GM10248 (cell line): ENCODE measurements at places on chromosomes 12 and 14.
A peak's percentile ranks its signal among the peaks of the same experiment; 100 is the strongest.

DNA sequence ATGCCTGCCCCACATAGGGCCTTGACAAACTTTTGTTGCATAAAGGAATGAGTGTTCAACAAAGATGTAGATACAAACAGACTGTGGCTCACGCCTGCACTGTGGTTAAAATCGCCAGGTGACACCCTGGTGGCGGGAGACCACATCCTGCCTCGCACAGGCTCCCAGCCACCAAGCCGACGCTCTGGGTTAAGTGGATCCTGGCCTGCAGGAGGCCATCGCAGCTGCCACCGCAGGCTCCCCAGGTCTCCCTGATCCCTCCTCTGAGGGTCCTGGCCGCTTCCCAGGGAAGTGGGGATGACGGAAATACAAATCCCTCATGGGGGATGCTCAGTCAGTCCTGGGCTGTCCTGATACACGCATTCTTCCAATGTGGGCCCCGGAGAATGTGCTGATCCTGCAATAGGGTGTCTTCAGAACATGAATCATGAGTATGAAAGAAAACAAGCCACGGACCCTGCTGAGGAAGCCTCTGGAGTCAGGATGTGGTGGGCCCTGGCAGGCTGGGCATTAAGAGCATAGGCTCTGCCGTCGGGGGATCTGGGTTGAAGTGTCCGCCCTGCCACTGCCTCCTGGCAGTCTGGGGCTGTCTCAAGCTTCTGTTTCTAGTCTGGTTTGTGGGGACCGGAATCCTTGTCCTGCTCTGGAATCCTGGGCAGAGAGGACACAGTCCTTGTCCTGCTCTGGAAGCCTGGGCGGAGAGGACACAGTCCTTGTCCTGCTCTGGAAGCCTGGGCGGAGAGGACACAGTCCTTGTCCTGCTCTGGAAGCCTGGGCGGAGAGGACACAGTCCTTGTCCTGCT, 53.5 kb upstream of the BEGAIN start:
- peak; percentile 66 for DNase-seq

DNA sequence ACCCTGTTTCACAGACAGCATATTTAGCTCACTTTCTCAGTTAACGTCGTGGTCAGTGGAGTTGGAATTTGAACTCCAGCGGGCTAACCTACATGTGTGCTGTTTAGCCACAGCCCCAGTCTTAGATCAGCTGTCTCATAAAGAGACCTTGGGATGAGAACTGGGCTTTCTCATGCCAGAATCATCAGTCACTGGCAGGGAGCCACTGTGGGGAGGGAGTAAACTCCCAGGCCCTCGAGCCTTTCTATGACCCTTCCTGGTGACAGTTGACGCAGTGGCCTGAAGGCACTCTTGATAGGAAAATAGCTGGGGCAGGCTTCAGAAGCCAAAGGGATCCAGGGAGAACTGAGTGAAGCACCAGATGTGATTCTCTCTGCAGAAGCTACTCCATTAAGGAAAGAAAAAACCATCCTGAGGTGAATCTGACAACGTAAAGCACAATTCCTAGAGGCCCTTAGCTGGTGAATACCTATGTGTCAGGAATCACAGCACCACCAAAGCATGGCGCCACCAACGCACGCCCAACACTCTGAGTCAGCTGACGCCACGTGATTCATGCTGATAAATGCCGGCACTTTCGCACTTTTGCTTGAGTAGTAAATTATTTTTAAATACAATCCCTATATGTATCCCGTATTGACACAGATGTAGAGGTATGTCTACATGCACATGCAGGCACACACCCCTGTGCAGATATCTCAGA, 279.6 kb upstream of the TMEM132C start:
- no peak for DNase-seq

- no peak for DNase-seq
Observed at GRCh38 chr14:105152794-105153241, 15.8 kb downstream of the JAG2 start.

DNA sequence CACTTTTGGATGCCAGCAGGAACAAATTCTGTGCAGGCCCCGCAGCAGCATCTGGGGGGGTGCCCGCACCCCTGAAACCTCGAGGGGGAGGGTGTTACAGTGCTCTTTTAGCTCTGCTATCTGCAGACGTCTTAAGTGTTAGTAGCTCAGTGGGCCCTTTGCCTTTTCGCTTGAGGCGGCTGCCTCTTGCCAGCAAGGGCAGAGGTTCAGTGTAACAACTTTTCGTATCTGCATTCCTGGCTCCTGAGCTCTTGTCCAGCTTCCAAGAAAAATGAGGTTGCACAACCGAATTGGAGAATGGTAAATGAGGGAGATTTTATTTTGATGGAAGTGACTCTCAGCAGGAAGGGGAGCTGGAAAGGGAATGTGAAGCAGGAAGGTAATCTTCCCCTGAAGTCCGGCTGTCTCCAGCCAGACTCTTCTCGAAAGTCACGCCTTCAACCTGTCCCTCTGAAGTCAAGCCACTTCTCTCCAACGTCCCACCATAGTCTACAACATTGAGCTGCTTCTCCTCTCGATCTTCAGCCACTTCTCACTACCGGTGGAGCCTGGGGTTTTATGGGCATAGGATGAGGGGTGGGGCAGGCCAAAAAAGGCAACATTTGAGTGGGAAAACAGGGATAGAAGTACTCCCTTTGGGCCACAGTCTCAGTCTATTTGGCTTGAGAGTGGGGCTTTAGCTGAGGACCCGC, 17.8 kb downstream of the TAS2R50 start:
- DNase-seq: no peak
